ENCODE measurements at places on chromosomes 12 and 14.

- no peak for DNase-seq
Measured at GRCh38 chr12:75683220-75683619, 171.8 kb upstream of the KRR1 start.

DNA sequence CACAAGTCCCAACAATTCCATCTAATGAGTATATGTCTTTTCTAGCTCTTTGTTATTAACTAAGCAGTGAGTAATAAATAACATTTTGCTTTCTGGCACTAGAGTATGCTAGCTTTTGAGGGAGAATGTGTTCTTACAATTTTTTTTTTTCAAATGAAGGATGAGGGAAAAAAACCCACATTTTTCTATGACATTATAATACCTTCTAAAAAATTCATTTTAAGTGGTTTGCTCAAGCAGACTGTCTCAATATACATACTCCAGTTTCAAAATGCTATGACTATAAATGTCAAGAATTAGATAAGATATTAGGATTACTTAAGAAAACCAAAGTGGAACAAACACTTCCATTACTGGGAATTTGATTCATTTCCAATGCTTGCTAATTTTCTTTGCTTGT lies 394.6 kb downstream of the C12orf75 start:
- DNase-seq, result no peak

DNA sequence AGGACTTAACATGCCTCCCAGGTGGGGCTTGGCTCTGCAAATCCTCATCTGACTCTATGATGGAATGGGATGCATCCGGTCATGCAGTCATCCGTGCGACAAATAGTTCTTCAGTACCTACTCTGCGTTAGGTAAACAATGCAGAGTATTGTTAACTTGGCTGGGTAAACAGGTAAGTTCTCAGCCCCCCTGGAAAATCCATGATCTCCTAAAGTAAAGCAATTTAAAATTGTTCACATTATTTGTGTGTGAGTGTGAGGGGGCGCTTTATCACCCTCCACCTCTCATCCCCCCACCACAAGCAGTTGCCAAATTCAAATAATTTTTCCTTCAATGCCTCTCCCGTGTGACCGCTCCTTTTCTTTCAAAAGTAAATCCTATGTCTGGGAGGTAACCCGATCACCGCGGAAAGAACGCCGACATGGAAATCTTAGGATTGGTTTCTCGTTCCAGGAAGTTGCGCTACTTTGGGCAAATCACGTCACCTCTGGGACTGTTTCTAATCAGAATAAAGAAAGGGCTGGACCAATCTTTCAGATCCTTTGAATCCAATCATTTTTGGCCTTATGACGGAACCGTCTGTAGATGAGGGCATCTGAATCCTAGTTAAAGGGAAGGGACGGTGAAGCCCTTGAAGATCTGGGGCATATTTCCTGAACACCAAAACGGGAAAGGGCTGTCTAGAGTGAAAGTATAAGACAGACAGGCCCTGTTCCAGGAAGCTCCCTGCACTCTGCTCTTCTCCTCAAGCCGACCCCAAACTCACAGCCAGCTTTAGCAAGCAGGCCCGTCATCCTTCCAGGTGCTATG lies 44.0 kb upstream of the SINHCAF start:
- DNase-seq, result no peak

GRCh38 chr14:50091240-50091913 lies 25.0 kb downstream of the VCPKMT start:
- DNase-seq, result no peak

GRCh38 chr12:57603815-57604453 lies 690 bp upstream of the DTX3 start:
- DNase-seq, result no peak

GRCh38 chr14:55450987-55451386 lies 10.6 kb upstream of the TBPL2 start:
- DNase-seq, result peak; percentile 9

DNA sequence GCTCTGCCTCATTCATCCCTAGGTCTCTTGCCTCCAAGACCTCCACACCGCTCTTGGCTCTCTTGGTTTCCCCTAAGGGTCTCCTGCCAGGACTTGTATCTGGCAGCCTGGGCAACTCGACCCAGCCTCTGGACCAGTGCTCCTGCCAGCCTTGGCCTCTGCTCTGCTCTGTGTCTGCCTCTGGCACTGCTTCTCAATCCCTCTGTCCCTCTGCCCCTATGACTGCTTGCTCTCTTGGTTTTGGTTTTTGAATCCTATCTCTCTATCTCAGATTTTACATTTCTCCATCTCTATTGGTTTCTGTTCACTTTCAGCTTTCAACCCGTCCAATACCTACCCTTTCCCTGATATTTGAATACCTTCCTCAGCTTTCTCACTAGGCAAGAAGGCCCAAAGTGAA lies 6.3 kb downstream of the ITGA5 start:
- DNase-seq, result no peak

DNA sequence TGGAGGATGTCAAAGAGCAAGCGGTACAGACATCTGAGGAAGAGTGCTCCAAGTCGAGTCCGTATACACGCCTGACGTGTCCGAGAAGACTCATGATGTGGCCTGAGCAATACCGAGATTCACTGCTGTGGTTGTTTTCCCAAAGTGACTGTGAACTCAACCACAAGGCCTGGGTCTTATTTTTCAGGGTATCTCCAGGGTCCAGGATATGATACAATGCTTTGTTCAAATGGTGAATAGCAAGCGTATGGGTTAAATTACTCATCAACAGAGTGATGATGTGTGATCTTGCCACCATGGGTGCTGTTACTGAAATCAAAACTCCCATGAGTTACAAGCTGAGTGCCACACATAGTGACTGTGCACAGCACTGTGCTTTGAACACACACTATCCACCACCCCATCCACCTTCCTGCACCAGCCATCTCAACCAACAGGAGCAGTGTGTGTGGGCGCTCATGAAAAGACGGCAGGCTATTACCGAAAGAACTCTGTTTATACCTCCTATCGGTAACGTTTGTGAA lies 109.6 kb downstream of the BCAT1 start:
- DNase-seq, result peak; percentile 97

- peak; percentile 58 for DNase-seq
Measured at GRCh38 chr12:131603939-131604795, 106.7 kb upstream of the SFSWAP start.

- DNase-seq, result peak; percentile 50
Measured at GRCh38 chr12:93853698-93854478, 176.7 kb downstream of the CRADD start.

DNA sequence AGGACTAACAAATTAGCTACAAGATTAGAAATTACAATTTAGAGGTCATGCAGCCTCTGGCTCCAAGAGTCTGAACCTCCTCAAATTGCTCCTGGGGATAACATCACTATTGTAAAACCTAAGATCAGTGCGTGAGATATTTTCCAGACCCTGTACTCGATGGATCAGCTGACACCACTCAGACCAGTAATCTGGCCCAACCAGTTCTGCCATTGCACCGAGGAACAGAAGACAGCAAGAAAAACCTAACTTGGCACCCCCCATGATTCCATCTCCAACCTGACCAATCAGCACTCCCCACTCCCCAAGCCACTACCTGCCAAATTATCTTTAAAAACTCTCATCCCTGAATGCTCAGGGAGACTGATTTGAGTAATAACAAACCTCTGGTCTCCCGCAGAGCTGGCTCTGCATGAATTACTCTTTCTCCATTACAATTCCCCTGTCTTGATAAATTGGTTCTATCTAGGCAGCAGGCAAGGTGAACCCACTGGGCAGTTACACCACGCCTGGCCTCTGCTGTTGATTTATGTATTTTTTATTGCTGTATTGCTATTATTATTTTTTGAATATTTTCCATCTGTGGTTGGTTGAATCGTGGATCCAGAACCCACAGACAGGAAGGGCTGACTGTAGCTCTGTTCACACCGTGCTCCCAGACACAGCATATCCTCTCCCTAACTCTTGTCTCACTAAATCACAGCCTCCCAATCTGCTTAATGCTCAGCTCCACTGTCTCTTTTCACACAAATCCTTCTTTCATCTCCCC lies 9.2 kb downstream of the HEBP1 start:
- no peak for DNase-seq

Measured in GM12865 (cell line).